ENCODE measurements at places on chromosomes 2 and 18.

DNA sequence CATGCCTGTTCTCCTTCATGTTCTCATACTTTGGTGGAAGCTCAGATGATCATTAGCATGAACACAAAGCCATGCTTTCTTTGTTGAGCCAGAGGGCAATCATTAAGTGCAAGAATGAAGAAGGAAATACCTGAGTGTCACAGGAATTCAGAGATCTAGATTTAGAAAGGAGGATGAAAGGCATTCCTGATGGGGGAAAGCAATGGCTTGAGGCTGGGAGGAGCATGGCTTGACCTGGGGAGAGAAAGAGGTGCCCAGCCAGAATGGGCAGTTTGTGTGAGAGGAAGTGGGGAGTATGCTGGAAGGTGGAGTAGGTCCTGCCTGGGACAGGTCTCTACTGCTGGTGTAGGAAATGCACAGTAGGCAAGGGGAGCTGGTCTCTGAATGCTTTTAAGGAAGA is 35.1 kb downstream of the SLC4A3 start:
- DNase-seq: no peak

DNA sequence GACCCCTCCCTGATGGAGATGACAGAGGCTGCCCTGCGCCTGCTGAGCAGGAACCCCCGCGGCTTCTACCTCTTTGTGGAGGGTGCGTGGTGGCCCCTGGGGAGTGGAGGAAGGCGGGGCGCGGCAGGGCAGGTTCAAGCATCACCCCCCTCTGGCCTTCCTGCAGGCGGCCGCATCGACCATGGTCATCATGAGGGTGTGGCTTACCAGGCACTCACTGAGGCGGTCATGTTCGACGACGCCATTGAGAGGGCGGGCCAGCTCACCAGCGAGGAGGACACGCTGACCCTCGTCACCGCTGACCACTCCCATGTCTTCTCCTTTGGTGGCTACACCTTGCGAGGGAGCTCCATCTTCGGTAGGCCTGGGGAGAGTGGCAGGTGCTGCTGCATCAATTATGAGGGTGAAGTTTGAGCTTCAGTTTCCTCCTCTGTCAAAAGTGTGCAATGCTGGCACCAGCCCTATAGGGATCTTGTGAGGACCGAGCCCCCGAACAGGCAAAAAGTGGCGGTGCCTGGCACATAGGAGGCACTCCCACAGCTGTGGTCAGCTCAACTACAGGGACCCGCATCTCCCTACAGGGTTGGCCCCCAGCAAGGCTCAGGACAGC is 2.2 kb downstream of the ALPI start:
- no peak for DNase-seq

GRCh38 chr2:139478165-139478914 is 698.1 kb upstream of the NXPH2 start:
- no peak for DNase-seq

- DNase-seq: no peak
These were observed 32.7 kb upstream of the ABCA12 start for GRCh38 chr2:215171151-215171550.

- no peak for DNase-seq
These were observed 150.6 kb upstream of the COPS8 start for GRCh38 chr2:236935083-236935482.

DNA sequence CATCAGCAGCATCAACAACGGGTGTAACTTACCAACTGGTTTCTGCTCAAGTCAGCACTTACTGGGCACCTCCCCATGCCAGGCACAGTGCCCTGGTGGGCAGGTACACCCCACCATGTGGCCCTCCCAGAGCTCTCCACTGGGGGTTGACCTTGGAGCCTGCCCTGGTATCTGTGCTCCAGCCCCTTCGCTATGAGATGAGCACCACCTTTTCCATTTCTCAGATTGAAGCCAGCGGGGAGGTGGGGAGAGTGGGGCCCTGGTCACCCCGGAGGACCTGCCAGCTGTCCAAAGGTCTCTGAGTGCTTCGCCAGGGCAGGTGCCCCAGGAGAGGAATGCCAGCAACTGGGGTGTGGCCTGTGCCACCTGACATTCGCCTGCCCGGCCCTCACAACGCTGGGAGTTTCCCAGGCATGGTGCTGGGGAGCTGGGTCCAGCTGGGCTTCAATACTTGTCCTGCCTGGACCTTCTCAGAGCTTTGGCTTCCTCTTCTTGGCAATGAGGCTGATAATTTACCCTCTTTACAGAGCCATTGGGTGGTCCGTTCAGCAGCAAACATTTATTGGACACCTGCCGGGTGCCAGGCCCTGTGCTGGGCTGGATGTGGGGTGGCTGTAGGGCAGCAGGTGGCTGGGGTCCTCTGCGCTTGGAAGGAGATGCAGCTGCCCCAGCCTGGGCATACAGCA is 5.9 kb upstream of the ZAP70 start:
- no peak for DNase-seq

- DNase-seq: no peak
These were observed 22.6 kb upstream of the CCDC141 start for GRCh38 chr2:179072527-179072926.

- no peak for DNase-seq
These were observed 53.2 kb upstream of the RAB27B start for GRCh38 chr18:54774981-54775665.

- no peak for DNase-seq
These were observed 69.3 kb downstream of the CD226 start for GRCh38 chr18:69878213-69878933.

GRCh38 chr2:207987025-207987716 is 38.2 kb downstream of the PLEKHM3 start:
- DNase-seq: no peak

GRCh38 chr2:5926871-5927512 is 234.8 kb downstream of the SOX11 start:
- no peak for DNase-seq

DNA sequence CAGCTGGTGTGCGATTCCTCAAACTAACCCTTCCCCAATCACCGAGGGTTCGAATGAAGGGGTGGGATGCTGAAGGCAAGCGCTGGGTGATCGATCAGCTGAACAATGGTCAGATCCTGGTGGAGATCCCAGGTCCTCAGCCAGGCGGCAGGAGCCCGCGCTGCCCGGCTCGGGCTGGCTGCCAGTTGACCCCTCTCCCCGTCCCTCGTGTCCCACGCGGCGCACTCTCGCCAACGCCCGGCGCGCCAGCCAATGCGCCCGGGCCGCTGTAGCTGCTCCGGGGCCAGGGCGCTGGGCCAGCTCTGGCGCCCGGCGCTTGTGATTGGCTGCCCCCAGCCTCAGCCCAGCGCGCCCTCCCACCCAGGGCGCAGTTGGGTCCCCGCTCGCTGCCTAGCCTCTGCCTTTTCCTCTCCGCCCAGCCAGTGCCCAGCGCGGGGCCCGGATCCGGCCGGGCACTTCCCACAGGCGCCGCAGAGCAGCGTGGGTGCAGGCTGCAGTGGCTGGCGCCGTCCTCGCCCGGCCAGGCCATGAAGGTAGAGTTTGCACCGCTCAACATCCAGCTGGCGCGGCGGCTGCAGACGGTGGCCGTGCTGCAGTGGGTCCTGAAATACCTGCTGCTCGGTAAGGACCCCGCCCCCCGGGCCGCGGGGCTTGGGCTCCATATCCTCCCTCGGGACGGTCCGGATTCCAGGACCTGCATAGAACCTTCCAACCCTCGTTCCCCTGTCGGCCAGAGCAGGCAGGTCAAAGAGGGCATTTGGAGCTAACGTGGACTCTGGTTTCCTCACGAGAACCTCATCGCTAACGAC is at the start of gene MOGAT1:
Gene MOGAT1 (plus strand): TSS at position 400 of the 809 bp plus-strand sequence. CDS start 128 bp downstream, at position 528.
- no peak for DNase-seq

DNA sequence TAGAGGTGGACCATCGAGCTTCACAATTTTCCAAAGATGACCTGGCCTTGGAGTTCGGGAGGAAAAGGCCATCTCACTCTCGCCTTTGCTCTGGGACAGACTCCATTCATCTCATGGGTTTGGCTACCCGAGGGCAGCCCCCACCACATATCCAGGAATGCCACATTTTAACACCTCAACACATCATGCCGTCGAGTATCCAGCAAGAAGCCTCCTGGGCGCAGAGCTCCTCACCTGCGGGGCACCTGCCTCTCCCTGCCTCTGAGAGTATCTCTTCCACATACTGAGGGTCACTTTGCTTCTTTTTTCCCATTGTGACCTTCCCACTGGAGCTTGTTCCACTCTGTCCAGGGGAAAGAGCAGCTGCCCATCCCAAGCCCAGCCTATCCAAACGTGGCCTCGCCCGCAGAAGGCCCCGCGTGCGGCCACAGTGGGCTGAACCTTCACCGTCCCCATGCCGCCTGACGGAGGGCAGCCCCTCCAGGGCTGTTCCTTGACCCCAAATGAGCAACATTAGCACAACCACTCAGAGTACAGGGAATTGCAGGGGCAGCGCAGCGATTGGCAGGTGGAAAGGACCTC is 5.5 kb upstream of the LIMS2 start:
- DNase-seq: no peak

GRCh38 chr18:1048032-1048431 is 143.4 kb downstream of the ADCYAP1 start:
- no peak for DNase-seq

- no peak for DNase-seq
These were observed 115.0 kb upstream of the THUMPD2 start for GRCh38 chr2:39894082-39894481.

DNA sequence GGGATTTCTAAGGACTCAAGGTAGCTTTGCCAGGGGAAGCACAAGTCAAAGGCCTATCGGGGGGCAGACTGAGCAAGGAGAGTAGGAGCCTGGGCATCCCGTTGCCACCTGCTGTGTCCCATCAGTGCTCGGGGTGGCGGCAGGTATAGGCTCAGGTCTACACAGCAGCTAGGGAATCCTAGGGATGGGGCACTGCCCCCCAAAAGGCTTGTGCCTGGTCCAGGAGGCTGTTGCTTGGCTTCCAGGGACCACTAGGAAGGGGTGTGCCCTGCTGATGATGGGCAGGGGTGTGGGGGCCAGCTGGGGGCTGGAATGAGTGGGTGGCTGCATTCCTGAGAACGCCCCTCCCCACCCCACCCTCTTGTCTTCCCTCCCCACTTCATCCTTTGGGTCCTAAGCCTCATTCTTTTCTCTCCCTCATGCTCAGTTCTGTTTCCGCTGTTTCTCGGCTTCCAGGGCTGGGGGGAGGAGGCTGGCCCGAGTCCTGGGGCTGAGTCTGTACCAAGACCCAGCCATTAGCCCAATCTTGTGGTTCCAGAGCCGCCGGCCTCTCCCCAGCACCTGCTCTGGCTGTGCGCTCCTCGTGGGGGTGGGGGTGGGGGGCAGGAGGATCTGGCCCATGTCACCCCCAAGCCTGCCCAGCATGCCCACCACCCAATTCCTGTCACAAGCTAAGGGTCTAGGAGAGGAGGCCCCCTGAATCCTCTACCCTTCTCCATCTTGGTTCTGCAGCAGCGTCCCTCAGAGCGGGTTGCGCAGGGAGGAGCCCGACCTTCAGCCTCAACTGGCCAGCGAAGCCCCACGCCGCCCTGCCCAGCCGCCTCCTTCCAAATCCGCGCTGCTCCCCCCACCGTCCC is 12.8 kb downstream of the SPEG start:
- DNase-seq: no peak

- DNase-seq: no peak
These were observed 44.2 kb upstream of the AQP4 start for GRCh38 chr18:26909599-26910290.
